Stimulated activated CD4-positive, alpha-beta T cell treated with anti-CD3 and anti-CD28 coated beads, Interleukin-12 subunit alpha, Interleukin-12 subunit beta, amount 100 ng/mL, for 24 hours (primary cell): ENCODE measurements at places on chromosomes 7 and 10.

GRCh38 chr10:21661935-21662334 is 127.9 kb downstream of the MLLT10 start:
- DNase-seq = no peak

GRCh38 chr7:131218727-131219128 is 108.9 kb upstream of the MKLN1 start:
- no peak for DNase-seq

GRCh38 chr10:25097669-25098411 is 77.0 kb upstream of the GPR158 start:
- no peak for DNase-seq

- no peak for DNase-seq
Observed at GRCh38 chr10:33982995-33983394, 648.5 kb upstream of the NRP1 start.

- no peak for DNase-seq
Observed at GRCh38 chr10:123991611-123992570, 100.3 kb upstream of the CPXM2 start.

- DNase-seq = no peak
Observed at GRCh38 chr10:63542835-63543575, 21.8 kb downstream of the REEP3 start.

DNA sequence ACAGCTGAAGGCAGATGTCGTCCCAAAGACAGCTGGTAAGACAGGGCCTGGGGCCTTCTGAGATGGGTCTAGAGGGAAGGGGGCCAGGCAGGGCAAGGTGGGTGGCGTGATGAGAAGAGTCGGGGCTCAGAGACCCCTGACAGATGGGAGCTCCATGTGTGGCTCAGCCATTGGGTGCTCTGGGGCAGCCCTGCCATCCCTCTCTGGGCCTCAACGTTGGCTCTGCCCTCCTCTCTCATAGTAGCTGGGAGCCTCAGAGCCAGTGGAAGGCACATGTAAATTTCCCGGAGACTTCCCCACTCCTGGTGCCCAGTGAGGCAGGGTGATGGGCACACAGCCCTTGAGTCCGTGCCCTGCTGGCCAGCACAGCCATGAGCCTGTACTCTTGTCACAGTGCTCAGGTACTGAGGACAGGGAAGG is 1.8 kb downstream of the PPIF start:
- DNase-seq = no peak

GRCh38 chr7:17014686-17015085 is 132.9 kb upstream of the AGR3 start:
- no peak for DNase-seq

- no peak for DNase-seq
Observed at GRCh38 chr7:86313842-86314241, 329.9 kb upstream of the GRM3 start.

GRCh38 chr10:98456043-98456570 is 9.4 kb upstream of the HPS1 start:
- DNase-seq = no peak

GRCh38 chr7:158244873-158245723 is 342.5 kb downstream of the PTPRN2 start:
- DNase-seq = no peak
